H54 (cell line): ENCODE measurements at places on chromosomes 6 and 20.

- DNase-seq, result no peak
These were observed 56.3 kb downstream of the PXDC1 start for GRCh38 chr6:3695065-3695817.

DNA sequence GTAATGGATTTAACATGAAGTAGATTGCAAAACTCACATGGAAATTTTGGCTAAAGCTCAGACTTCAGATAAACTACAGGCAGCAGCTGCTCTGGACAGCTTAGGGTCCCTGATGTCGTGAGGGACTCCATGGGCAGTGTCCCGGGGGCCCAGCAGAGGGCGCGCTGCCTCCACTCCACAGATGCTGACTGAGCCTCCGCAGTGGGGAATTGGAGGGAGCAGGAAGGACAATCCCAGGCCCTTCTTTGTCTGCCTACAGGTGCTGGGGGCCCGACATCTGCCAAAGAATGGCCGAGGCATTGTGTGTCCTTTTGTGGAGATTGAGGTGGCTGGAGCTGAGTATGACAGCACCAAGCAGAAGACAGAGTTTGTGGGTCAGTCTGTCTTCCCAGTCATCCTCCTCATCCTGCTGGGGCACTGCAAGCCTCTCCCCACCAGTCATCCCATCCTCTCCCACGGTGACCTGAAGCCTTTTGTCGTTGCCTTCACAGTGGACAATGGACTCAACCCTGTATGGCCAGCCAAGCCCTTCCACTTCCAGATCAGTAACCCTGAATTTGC is 35.9 kb downstream of the PLCG1 start:
- peak; percentile 69 for DNase-seq

GRCh38 chr6:73515204-73515655 is 5.6 kb downstream of the EEF1A1 start:
- DNase-seq, result no peak

DNA sequence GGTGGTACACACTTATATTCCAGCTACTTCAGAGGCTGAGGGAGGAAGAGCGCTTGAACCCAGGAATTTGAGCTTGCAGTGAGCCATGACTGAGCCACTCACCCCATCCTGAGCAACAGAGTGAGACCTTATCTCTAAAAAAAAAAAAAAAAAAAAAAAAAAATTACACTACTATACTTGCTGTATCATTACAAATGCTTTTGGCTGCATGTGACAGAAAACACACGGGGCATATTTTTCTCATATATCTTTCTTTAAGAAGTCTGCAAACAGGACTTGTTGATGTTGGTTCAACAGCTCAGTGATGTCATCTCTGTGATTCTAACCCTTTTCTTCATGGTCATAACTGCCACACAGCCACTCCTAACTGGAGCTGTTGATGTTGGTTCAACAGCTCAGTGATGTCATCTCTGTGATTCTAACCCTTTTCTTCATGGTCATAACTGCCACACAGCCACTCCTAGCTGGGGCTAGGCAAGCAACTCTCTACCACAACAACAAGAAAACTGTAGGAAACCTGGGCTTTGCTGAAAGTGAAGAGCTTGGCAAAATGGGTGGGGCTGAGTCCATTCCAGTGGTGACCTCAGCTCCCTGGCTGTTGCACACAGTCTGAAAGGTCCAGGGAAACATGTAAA is 19.8 kb downstream of the MTFR2 start:
- DNase-seq, result no peak

GRCh38 chr6:131946992-131947955 is 3.9 kb downstream of the CCN2 start:
- no peak for DNase-seq

DNA sequence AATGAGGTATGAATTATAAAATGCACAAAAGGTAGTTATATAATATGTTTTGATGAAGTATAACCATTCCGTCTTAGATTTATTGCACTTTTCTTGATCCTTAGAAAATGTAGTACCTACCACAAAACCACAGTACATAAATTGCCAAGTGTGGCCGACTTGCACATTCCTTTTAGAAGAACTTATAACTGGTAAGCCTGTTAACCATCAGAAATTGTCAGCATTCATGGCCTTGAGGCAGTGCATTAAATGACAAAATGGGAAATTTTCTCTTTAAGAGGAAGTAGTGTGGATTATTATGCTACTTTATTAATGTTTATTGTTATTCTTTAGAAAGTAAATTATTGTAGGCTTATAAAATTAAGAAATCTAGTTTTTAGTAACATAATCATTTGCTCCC is 29.6 kb downstream of the TAB2 start:
- no peak for DNase-seq

- DNase-seq, result no peak
These were observed 464.4 kb upstream of the CHD6 start for GRCh38 chr20:42082611-42083010.

- DNase-seq, result no peak
These were observed 83.7 kb upstream of the AHI1 start for GRCh38 chr6:135581211-135581610.

- DNase-seq, result no peak
These were observed 34.3 kb downstream of the SRC start for GRCh38 chr20:37379967-37380828.

GRCh38 chr6:80457439-80457933 is 351.0 kb downstream of the BCKDHB start:
- DNase-seq, result peak; percentile 40

DNA sequence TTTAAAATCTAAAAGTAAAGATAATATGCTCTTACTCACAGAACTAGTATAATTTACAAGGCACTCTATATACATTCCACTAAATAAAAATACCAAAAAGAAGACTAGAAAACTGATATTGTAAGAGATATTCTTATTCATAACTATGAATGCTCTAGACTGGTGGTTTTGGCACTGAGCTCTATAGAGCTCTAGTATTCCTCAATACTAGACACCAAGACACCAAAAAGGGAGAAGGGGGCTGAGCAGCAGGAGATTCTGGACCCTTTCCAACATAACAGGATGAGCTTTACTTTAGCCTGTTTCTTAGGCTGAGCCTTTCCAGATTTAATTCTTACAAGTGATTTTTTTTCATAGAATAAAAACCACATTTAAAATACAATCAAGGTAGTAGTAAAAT is 173.6 kb downstream of the COL21A1 start:
- DNase-seq, result no peak

DNA sequence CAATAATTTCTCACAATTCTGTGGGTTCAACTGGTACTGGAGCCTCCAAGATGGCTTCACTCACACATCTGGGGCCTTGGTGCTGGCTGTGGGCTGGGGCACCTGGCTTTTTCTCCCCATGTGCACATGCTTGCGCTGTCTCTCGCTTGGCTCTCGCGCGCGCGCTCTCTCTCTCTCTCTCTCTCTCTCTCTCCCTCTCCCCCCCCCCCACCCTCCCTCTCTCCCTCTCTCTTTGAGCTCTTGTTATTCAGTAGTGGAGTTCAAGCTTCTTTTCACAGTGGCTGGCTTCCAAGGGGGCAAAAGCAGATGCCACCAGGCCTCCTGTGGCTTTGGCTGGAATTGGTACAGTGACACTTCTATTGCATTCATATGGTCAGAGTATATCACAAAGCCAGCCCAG is 10.8 kb upstream of the TBCC start:
- DNase-seq, result no peak

DNA sequence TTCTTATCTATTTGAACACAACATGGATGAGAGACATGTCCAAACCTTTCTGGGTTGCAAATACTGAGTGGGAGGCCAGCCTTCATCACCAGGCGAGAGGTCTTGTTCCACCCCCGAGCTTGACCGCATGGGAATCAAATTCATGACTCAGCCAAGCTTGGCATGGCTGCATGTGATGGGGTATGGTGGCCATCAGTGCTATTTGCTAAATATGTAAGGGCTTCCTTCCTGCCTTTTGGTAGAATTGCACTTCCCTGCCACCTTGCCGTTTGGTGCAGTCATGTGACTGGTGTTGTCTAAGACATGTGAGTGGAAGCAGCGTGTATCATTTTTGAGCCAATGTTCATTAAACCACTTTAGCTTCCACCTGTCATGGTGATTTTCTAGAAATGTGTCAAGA is 508.9 kb upstream of the SULF2 start:
- no peak for DNase-seq

- DNase-seq, result no peak
These were observed 107.8 kb downstream of the RNGTT start for GRCh38 chr6:88855541-88856147.
